ENCODE measurements at places on chromosomes 1 and 21.
A peak's percentile ranks its signal among the peaks of the same experiment; 100 is the strongest.

- no peak for DNase-seq
These were observed 48.5 kb upstream of the OLIG2 start for GRCh38 chr21:32977216-32977615.

- no peak for DNase-seq
These were observed 186.6 kb downstream of the NTNG1 start for GRCh38 chr1:107327446-107327845.

DNA sequence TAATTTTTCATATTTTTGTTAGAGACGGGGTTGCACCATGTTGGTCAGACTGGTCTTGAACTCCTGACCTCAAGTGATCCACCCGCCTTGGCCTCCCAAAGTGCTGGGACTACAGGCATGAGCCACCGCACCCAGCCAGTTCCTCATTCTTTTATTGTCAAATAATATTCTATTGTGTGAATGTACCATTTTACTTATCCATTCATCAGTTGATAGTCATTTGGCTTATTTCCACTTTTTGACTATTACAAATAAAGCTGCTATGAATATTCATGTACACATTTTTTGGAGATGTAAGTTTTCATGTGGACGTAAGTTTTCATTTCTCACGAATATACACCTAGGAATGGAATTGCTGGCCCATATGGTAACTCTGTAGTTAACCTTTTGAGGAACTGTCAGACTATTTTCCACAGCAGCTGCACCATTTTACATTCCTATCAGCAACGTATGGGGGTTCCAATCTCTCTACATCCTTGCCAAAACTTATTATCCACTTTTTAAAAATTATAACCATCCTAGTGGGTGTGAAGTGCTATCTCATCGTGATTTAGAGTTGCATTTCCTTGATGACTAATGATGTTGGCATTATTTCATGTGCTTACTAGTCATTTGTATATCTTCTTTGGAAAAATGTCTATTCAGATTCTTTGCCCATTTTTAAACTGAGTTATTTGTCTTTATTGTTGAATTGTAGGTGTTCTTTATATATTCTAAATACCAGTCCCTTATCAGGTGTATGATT lies 12.7 kb downstream of the PACC1 start:
- no peak for DNase-seq

DNA sequence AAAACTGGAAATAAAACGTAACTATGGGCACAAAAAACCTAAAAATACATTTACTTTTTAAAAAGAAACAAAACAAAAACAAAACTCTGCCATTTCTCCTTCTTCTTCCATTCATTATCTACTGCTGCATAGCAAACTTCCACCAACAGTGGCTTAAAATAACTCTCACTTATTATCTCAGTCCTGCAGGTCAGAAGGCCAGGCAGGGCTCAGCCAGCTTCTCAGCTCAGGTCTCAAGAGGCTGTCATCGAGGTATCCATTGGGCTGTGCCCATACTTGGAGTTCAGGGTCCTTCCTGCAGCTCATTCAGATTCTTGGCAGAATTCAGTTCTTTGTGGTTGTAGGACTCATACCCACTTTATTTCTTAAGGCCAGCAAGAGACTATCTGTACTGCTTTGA lies 352.7 kb upstream of the PLD5 start:
- DNase-seq, result no peak

- DNase-seq, result no peak
These were observed 220.3 kb upstream of the LYPLAL1 start for GRCh38 chr1:218953386-218953785.

GRCh38 chr1:204250428-204251030 lies 36.7 kb upstream of the GOLT1A start:
- DNase-seq, result no peak

GRCh38 chr1:202126426-202126825 lies 3.7 kb downstream of the GPR37L1 start:
- no peak for DNase-seq

- no peak for DNase-seq
These were observed 7.0 kb downstream of the ADORA3 start for GRCh38 chr1:111496398-111496797.

DNA sequence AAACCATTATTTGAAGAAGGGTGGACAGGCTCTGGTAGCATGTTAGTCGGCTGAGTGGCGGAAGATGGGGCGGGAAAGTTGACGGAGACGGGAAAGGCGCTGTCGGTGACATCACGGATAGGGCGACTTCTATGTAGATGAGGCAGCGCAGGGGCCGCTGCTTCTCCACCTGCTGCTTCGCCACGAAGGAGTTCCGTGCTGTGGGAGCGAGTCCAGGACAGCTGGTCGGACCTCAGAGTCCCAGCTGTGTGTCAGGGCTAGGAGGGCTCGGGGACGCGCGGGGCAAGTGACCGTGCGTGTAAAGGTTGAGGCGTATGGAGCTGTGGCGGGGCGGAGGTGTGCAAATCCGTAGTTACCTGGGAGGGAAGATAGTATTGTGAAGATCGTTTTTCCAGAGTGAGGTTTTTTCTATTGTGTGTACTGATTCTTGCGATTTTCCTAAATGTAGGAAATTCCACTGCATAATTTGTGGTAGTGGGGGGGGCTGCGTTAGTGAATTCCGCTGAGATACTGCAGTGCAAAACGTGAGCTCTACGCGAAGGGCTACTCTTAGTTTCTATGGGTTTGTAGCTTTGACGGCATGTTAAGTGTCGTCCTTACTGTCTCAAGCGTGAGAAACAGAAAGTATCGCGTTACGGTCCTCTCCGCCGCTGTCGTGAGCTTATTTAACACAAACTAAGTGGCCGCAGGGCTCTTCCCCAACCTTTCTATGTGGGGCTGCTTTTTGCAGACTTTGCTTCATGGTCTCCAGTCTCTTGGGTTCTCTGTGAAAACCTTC lies 111.2 kb upstream of the NBPF11 start:
- DNase-seq, result peak; percentile 20

GRCh38 chr1:231807541-231807940 lies 181.0 kb downstream of the DISC1 start:
- DNase-seq, result no peak

DNA sequence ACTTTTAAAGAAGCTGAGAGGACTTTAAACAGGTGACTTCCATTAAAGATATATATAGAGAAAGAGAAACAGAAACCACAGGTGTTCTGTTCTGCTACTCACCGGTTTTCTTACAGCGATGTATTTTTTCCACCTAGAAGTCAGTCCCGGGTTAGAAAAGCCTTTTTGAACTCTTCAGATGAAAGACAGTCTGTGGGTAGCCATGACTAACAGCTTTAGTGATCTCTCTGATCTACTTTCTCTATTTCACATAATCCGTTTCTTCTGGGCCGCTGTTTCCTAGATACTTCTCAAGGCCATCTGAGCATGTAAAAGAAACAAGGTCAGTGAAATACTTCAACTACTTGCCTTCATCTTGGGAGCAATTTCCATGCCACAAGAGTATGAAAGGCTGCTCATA lies 25.1 kb downstream of the WDR64 start:
- DNase-seq, result peak; percentile 7

- no peak for DNase-seq
These were observed 93.7 kb upstream of the C1orf174 start for GRCh38 chr1:3993619-3994375.

DNA sequence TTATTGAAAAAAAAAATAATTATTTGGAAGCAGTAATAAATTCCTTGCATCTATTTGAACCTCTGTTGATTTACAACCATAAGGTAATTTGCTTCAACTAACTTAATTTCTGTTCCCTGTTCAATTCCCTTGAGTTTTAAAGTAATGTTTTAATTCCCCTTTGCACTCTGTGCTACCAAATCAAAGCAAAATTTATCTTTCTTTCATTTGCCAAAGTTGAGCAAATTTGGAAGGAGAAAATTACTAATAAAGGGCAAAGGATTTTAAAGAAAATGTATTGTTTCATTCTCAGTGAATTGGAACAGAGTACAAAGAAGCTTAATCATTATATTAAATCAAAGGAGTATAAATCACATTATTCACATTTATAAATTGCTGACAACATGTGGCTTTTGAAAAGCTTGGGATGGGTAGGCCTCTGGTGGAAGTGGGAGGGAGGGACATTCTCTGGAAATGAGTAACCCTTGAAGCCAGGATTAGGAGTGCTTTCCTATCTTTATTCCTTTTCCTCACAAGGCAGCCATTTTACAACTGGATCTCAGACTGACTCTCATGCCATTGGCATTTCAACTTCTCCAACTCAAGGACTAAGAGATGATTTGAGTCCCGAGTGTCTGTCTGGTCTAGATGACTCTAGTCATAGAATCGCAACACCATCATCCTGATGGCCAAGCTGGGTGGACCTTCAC lies 331.6 kb upstream of the DUSP10 start:
- no peak for DNase-seq

DNA sequence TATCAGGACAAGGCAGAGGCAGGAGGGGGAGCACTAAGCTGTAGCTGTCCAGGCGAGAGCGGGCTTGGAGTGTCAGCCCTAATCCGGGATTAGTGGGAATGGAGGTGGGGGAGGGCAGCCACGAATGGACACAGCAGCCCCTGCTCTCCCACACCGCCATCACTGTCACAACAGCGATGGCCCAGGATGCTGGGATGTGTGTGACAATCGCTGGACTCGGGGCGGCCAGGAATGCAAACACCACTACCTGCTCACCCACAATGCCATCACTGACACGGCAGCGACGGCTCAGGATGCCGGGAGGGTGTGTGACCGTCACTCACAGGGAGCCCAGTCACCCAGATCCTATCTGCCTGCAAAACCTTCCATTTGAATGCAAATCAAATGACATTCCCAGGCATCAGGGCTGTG lies 2.9 kb downstream of the C2CD2 start:
- DNase-seq, result no peak

DNA sequence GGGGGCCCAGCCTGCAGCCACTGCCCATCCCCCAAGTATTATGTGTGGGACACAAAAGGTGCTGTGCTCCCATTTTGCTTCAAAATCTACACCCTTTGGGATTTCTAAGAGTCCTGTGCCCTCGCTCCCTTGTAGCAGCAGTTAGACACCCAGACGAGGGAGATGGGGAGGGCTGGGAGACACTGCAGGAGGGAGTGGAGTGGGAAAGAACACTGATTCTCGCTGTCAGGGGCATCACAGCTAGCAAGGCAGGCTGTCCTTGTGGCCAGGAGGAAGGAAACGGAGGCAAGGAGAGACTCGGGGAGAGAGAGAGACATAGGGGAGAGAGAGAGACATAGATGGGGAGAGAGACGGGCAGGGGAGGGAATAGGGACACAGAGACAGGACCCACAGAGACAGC lies 38.5 kb downstream of the CSMD2 start:
- DNase-seq, result no peak

GRCh38 chr1:61569303-61569621 lies 155.7 kb downstream of the TM2D1 start:
- no peak for DNase-seq

DNA sequence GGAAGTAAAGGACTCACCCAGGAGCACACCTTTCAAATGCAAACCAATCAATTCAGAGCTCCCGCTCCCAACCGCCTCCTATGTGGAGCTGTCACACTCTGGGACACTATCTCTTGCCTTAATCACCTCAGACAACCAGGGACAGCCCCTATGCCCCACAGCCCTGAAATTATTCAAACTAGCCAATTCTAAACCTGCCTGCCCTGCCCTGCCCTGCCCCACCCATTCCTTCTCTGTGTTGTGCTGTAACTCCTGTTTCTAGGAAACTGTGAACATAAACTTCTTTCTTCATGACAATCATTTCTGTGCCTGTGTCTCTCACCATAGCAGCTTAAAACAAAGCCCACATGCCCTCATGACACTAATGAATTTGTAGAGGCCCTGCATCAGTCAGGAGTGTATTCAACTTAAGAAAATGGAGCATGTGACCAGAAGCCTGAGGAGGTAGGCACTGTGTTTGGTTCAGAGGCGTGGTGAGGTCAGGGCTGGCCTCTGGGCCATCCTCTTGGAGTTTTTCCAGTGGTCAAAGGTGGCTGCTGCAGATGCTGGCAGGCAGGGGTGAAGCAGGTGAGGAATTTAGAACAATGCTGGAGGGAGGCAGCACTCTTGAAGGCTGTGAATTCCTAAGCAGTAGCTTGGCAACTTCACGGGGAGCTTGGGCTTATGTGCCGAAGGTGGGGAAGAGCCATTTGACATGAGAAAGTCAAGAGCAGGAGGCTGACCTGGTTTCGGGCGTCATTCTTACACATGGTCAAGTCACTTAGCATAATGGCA lies 74.5 kb downstream of the RHOU start:
- no peak for DNase-seq

DNA sequence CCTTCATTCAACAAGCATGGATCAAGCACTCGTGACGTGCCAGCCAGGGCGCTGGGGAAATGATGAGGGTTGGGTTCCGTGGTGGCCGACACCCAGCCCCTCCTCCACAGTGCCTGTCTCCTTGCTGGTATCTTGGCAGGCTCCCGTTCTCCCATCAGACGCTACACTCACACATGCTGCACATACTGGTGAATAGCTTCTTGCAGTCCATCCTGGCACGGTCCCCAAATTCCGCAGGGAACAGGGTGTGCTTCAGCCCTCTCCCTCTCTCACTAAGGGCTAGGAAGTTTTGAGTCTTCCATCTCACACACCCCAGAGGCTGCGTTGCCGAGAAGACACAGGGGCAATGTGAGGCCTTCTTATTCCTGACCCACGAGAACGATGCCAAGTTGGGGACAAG lies 10.1 kb upstream of the MEF2D start:
- DNase-seq, result no peak

DNA sequence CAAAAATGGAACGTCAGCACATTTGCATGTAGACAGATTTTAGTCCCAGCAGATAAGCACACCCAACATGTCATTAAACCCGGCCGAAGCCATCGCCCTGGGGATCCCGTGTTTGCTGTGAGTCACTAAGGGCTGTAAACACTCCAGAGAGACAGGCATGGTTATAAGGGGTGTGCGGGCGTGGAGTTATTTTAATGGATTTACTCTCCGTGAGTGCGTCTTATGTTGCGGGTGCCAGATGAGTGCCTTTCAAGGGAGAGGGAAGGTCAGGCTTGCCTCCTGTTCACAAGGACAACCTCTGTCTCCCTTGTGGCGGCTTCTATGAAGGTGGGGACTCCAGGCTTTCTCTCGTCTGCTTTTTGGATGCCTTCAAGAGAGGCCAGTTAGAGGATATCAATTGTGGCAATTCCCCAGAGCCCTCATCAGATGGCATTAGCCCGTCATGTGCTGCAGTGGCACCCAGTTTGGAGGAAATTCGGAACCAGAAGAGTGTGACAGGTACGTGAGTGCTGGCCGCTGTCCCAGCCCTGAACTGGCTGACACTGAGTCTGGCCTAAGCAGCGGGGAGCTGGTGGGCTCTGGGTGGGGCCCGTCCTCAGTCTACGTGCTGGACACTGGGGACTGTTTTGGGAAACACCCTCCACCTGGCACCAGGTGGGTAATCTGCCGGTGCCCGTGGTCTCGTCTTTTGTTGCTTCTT lies 223.8 kb upstream of the TMEM51 start:
- no peak for DNase-seq

All from stimulated activated CD8-positive, alpha-beta memory T cell treated with anti-CD3 and anti-CD28 coated beads, Interleukin-7, amount 100 ng/mL, for 4 hours (primary cell).